ENCODE measurements at places on chromosomes 5 and 9.
A peak's percentile ranks its signal among the peaks of the same experiment; 100 is the strongest.

GRCh38 chr9:5626727-5627634, 1.9 kb upstream of the RIC1 start:
- DNase-seq, result no peak

DNA sequence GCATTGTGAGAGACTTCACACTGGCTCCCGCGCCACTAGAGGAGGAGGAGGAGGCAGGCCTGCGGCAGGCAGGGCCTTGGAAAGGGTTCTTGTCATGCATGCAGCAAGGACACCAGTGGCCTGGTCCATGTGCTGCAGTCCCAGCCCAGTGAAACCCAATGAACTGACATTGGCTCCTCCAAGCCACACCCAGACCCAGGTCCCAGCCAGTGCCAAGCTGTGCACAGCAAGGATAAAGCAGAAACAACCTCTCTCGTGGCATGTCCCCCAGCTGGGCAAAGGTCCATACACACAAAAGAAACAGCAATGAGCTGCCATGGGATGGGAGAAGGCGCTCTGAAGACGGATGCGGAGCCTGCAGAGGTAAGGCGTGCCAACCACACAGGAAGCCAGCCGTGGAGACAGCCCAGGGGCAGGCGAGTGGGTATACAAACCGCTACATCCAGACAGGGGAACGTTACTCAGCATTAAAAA, 89.2 kb downstream of the SEMA4D start:
- no peak for DNase-seq

DNA sequence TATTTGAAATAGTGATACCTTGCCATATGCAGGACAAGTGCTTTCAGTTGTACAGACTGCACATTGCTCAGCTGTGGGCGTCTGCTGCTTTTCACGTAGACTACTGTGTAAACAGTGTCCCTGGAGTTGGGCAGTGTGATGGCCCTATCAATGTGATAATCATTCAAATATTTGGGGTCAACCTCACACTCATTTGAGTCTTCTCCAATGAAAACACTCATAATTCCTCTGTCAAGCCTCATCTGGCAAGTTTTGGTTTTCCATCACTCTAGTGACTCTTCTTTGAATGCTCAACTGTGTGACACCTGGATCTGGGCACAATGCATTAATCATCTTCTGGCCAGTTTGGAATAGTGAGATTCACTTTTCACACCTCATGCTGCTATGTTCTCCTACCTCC, 64.4 kb downstream of the UGCG start:
- DNase-seq, result no peak

DNA sequence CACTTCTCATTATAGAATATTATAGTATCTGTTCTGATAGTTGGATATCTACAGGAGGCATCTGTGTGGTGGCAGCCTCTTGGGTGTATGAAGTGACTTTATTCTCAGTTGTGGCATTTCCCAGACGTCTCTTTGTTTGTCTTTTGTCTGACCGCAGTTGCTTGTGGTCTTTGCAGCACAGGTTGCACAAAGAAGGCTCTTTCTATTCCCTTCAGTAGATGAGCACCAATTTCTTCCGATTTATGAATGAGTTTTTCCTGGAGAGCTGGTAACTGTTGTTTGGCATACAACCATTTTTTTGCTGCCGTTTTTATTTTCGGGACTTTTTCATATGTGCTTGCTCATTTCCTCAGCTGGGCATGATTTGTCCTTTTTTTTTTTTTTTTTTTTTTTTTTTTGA, 56.4 kb upstream of the MYO10 start:
- DNase-seq, result no peak

GRCh38 chr5:135243556-135244285, 155.3 kb downstream of the MACROH2A1 start:
- DNase-seq, result no peak

DNA sequence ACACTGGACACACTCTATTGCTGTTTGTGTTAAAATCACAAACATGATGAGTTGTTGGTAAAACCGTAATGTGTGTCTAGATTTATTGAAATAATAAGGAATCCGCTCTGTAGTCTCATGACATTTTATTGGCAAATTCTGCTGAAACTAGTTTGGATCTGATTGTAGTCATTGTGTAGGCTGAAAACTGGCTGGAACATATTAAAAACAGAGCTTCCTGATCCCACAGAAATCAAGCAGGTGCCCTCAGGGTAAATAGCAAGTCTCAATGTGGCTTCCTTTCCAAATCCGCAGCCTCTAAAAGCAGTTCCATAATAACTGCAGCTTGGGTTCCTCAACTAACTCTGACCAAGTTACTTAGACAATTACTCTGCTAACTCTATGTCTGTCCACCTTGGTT, 427.5 kb upstream of the KIF2A start:
- DNase-seq, result no peak

DNA sequence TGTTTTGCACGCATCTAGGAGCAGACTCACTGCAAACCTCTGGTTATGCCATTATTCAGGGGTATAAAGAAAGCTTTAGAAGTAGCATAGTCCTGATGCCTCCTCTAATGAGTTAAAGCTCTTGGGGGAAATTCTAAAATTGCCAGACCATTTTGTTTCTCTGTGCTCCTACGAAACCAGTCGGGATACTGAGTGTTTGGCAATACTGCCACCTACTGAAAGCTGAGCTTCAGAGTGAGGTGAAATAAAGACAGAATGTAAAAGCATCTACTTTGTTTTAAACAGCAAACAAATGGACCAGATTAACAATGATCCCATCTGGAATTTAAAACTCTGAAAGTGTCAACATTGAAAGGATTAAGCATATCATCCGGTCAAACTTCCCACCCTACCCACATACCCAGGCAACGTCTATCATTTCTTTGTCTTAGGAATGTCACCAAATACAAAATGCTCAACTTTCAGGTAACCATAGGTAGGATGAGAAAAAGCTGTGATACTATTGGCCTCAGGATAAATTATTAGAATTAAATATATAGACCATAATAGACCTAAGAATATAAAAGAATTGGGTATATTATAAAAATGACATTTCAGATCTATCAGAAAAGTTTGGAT, 77.8 kb upstream of the SHISAL2B start:
- peak; percentile 42 for DNase-seq

DNA sequence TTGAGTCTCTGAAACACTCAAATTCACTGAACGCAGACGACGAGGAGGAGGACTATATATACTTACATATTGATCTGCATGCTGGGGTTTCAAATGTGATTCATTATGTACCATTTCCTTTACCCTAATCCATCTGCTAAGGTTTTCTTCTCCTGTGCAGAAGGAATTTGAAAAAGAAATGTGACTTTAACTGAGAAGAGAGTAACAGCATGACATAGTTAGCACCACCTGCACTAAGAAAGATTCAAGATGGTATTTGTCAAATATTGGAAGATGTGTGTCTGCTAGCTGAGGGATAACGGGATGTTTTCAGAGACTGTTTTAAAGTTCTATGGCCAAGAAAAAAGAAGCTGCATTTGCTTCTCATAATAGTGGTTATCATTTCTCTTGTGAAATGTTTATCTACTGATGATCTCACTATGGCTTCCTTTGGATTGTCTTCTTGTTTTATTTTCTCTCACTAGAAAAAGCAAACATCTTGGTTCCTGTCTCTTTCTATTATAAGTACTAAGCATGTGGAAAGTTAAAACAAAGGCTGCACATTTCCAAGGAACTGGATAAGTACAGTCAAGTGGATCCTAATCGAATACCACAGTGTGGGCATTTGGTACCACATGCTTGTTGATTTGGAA, 89.8 kb upstream of the TLE4 start:
- no peak for DNase-seq

DNA sequence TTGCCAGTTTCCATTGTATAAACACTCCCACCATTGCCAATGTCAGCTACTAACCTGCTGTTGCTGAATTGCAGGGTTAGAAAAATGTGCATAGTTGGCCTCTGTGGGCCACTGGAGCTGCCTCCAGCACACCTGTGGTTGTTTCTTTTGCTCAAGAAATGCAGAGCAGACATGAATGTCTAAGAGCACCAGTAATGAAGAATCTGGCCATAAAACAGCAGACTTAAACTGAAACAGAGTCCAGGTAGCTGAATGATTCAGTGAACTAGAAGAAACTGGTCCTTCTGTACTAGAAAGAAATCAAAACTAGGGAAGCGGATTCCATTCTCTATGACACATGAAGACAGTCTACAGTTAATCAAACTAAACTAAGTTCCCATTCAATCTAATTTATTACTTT, 48.2 kb downstream of the NUDT12 start:
- DNase-seq, result no peak

- DNase-seq, result no peak
Observed at GRCh38 chr5:160029540-160030139, 20.7 kb downstream of the TTC1 start.

- DNase-seq, result no peak
Observed at GRCh38 chr5:108093186-108093585, 288.7 kb downstream of the FBXL17 start.

DNA sequence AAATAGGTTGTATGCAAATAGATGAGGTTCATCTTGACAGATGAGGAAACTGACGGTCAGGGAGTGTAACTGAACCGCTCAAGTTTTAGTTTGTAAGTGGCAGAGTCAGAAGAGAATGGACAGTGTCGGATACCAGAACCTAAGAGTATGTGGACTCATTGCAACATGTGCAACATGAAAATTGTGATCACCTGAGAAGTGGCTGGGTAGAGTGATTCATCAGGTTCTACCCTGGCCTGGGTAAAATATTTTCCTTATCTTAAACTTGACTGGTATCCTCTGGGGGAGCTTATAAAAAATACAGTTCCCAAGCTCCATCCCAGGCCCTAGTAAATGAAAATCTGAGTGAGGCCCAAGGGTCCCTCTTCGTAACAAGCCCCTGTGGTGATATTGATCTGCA, 35.2 kb upstream of the MIER3 start:
- DNase-seq, result no peak

- DNase-seq, result no peak
Observed at GRCh38 chr5:76547242-76547890, 75.8 kb downstream of the F2RL2 start.

DNA sequence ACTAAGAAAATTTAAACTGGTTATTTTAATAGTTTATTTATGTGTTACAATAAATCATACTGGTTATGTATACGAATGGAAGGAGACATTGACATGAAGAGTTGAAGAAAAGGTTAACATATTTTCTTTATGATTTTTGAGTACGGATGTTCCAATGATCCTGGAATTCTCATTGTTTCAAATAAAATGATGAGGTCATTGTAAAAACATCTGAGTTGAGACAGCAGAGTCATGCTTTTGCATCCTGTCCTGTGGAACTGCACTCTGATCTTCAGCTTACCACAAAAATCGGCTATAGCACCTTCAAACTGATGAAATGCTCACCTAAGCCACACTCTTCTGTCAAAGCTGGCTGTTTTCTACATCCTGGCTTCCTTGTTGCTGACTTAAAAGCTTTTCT, 67.8 kb downstream of the PTCD2 start:
- DNase-seq, result no peak

GRCh38 chr9:35938474-35939356, 19.2 kb downstream of the OR2S2 start:
- DNase-seq, result no peak

GRCh38 chr5:168070761-168071160, 220.7 kb upstream of the WWC1 start:
- no peak for DNase-seq

All from neural crest cell (in vitro differentiated cells).